ENCODE measurements at places on chromosomes 16 and 17.
A peak's percentile ranks its signal among the peaks of the same experiment; 100 is the strongest.

DNA sequence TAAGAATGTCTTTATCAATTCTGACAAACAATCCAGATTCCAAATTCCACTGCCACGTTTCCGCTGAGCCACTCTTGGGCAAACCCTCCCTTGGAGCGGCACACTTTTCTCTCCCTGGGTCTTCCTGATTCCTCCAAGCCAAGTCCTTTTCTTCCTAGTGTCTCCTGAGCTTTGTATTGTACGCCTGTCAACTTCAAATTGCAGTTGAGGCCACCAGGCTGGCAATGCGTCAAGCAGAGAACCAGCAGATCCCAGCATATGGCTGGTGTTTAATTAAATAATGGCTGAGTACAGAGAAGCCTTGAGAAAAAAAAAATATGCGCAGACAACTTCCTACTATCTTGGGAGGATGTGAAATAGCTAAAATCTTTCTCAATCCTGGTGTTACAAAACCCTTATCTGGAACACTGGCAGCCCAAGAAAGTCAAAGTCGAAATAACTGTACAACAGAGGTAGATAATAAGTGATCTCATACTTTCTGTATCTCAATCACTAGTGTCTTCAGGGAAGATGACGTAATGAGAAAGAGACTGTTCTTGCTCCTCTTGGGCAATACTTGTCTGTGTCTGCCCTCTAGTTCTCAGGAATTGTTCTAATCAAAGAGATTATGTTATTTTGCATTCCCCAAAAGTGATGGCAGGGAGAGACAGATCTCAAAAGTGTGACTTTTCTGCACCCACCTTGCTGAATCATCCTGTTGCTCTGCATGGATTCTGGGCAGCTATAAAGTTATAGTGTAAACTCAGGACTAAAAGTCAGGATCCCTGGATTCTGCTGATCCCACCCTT, 15.0 kb downstream of the SMIM36 start:
- DNase-seq, result peak; percentile 47

- no peak for DNase-seq
Observed at GRCh38 chr17:80833952-80834892, 157.4 kb upstream of the CHMP6 start.

- no peak for DNase-seq
Observed at GRCh38 chr16:3948378-3948995, 68.0 kb upstream of the CREBBP start.

DNA sequence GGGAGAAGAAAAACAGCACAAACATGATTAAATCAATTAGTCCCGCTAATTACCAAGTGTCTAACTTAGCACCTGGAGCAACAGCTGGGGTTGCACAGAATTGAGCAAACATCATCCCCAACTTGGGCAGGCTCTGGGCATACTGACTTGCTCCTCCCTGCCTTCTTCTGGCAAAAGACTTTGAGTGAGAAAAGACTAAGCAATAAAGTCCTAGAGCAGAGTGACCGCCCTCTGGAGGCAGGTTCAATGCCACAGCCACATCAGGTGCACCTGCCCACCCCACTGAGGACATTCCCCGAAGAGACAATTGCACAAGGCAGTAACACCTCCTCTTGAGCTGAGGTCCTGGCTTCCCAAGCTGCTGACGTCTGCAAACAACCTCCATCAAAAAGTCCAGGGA, 358.3 kb downstream of the SOX9 start:
- DNase-seq, result no peak

- no peak for DNase-seq
Observed at GRCh38 chr16:12682432-12683165, 121.1 kb downstream of the CPPED1 start.

DNA sequence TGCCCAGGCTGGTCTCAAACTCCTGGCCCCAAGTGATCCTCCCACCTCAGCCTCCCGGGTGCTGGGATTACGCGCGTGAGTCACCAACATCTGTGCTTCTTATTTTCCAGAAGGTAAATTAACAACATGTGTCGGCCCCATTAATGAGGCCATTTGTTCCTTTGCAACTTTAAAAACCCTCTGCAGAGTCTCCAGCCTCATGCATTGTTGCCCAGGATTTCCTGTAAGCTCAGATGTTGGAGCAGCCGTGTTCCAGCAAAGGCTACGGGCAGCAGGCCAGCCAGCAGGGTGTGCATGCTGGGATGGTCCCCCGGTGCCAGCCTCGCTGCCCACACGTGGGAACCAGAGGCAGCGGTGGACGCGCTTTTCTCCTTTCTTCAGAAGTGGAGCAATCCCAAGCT, 19.1 kb upstream of the HEXD start:
- no peak for DNase-seq

DNA sequence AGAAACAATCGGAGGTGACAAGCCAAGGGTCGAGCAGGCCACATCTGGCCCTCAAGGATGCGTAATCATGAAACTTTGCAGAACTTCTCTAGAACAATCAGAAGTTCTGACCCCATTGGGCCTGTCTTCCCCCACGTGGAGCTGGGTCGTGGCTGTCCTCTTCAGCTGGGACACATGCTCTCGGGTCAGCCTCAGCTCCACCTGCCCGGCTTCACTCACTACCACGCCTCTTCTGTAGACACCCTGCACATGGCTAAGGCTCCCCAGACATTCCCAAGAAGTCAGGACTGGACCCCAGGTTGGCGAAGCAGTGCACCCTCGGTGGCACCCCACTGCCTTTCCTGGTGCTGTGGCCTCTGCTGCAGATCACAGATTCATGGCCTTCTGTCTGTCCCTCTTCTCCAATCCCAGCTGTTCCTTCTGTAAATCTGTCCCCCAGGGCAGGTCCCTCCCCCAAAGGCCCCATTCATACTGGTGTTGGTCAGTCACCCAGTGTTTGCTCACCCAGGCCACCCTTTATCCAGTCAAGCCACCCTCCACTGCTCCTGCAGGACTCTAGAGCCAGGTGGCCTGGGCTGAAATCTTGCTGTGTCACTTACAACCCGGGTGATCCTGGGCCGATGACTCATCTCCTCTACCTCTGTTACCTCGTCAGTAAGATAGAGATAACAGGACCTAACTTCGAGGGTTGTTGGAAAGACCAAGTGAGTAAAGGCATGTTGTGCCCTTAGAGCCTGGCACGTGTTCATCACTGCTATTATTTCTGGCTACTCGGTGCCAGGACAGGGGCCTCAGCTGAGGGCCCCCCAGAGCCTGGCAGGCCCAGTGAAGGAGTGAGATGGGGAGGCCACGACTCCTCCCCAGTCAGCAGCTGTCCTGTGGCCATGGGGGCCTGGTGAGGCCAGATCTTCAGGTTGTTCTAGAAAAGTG, 1.4 kb upstream of the SLC5A11 start:
- DNase-seq, result no peak

DNA sequence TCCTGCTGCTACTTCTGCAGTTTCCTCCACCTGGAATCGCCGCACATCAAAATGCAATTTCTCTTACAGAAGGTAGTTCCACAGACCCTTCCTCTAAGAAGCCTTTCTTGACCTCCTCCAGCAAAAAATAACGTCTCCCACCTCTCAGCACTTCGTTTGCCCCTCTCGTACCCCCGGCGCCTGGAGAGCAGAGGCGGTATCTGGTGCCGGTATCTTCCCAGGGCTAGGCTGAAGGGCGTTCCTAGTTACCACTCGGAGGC, 482 bp downstream of the DCTPP1 start:
- no peak for DNase-seq

GRCh38 chr16:15854906-15855703, 1.7 kb downstream of the MYH11 start:
- DNase-seq, result no peak

DNA sequence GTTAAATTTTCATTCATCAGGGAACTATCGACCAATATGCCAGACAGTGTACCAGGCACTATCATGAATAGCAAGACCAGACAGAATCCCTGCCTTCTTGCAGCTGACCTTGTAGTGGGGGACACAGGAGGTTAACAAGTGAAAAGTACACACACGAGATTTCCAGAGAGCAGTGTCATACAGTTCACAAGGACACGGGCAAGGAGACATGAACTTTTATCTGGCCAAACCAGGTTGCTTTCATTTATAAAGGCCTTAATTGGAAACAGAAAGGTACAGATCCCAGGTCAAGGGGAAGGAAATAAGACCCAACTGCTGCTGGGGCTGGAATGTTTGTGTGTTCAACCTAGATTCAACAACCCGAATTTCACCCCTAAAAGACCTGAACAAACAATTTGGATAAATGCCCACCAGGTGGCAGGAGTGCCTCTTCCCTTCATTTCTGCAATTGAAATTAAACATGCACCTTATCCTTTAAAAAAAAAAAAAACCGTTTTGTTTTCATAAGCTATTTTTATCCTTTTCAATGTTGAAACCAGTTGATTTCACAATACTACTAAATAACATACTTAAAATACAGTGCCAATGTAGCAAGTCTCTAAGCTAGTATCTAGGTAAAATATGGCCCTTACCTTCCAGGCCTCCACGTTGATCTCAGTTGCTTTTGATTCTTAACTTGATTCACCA, 65.9 kb downstream of the EMP2 start:
- DNase-seq, result no peak

- DNase-seq, result no peak
Observed at GRCh38 chr16:1991135-1991551, 1.4 kb downstream of the SYNGR3 start.

DNA sequence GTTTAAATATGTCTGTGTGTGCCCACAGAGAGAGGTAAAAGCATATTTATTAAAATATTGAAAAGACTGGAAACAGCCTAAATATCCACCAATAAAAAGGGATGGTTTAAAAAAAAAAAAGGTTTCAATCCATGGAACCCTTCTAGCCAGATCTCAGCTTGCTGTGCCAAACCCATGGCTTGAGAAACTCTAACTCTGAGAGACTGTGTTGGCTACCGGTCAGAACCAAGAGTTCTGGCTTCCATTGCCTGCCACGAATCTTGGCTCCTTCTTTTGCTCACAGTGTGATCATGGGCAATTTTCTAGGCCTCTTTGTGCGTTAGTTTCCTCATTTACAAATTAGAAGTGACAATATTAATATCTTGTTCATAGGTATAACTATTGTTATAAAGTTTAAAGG, 201.3 kb upstream of the IRX3 start:
- no peak for DNase-seq

GRCh38 chr17:29682054-29682453, 59.3 kb upstream of the CORO6 start:
- DNase-seq, result peak; percentile 30

GRCh38 chr17:79587945-79588344, 22.9 kb downstream of the RBFOX3 start:
- DNase-seq, result no peak

GRCh38 chr16:56964243-56965148, 2.7 kb downstream of the CETP start:
- no peak for DNase-seq

GRCh38 chr16:89201439-89202377, 1.4 kb upstream of the SLC22A31 start:
- DNase-seq, result no peak

DNA sequence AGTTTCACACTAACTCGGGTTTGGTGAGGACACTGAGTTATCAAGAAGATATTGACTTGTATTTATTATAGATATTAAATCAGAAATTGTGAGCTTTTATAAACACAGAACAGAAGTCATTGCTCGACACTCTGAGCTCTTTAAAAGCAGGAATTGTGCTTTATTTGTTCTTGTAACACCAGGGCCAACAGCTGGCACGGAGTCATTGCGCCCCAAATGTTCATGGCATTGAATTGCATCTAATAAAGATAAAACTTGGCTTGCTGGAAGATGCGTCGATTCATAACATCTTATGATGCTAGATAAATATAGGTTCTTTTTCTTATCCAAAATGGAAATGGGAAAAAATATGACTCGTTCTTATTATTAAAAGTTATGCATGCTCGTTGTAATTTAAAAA, 11.8 kb upstream of the MLYCD start:
- no peak for DNase-seq

GRCh38 chr17:34305061-34305460, 14.2 kb upstream of the CCL8 start:
- DNase-seq, result no peak

DNA sequence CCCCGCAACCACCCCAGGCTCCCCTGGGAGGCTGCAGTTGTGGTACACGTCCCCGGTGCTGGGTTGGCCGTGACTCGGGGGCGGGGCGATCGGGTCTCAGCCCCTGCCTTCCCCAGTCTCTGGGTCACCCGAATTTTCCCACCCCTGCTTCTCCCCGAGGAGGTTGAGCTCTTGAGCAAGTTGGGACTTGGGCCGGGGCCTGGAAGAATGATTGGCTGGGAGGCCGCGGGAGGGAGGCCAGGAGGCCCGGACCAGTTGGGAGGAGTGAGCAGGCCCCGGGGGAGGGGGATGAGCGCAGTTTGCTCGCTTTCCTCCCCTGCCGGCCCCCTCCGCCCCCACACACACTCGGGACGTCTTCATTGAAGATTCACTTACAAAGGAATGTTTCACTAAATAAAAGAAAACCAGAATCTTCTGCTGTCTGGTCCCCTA, 4.5 kb upstream of the HEXIM1 start:
- no peak for DNase-seq

GRCh38 chr16:62596584-62596983, 560.3 kb upstream of the CDH8 start:
- no peak for DNase-seq

- no peak for DNase-seq
Observed at GRCh38 chr16:86224126-86224525, 286.2 kb upstream of the FOXF1 start.

DNA sequence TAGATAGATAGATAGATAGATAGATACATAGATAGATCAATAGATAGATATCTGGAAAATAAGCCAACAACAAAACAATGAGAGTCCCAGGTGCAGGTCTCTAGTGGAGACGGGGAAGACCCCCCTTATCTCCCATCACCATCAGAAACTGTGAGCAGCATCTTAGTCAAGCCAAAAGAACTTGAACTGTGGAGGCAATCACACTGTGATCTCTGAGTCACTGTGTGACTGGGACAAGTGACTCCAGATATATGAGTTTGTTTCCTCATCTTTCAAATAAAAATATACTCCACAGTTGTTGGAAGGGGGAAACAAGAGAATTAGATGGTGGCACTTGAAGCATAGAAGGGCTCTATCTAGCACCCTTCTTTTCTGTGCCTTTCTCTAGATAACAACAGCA, 42.1 kb downstream of the NOG start:
- DNase-seq, result no peak

DNA sequence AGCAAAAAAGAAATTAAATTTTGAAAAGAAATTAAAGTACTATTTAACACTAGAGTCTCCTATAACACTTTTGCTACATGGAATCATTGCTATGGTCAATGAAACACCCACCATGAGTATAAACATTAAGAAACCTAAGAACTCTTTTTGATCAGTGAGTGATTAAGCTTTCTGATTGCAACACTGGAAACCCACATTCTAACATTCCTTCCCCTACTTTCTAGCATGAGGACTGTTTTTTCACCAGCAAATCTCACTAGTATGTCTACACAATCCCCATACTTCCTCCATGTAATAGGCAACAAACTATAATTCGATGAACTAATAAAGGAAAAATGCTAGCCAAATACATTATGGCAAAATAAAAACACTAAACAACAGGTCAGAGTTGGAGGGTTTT, 54.7 kb downstream of the SKAP1 start:
- no peak for DNase-seq

DNA sequence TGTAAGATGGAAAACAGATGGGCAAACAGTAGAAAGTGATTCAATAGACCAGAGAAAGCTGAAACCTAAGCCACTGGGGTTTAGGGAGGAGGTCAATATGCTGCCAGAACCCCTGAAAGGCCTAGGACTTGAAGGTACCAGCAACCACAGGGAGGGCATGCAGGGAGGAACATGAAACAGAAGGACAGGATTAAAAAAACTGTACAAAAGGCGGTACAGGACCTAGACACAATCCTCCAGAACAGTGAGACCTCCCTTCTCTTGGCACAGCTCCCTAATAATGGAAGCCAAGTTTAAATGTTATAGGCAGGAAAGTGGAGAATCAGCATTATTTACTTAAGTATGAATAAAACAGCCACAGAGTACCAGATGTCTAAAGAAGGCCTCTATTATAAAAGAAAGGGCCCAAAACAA, 105.5 kb downstream of the SPAG9 start:
- DNase-seq, result no peak

- DNase-seq, result no peak
Observed at GRCh38 chr17:61000911-61001310, 323.3 kb downstream of the BCAS3 start.
